Right renal pelvis (tissue), 4 donors: ENCODE measurements at places on chromosomes 13 and 19. TPM values are rescaled to one million over a fixed set of nuclear protein-coding genes. Genes with fewer than 3 reads are reported as not detected.
A peak's percentile ranks its signal among the peaks of the same experiment; 100 is the strongest.

The ZNF415 gene
- polyA plus RNA-seq, result 24.0 TPM

The OR7A5 gene
- polyA plus RNA-seq, result 0.04 TPM

The DIRAS1 gene
- polyA plus RNA-seq, result 2.6 TPM

The ZNF880 gene
- 20.6 TPM for polyA plus RNA-seq

The LMTK3 gene
- 2.3 TPM for polyA plus RNA-seq

The RB1 gene
- 43.0 TPM for polyA plus RNA-seq

DNA sequence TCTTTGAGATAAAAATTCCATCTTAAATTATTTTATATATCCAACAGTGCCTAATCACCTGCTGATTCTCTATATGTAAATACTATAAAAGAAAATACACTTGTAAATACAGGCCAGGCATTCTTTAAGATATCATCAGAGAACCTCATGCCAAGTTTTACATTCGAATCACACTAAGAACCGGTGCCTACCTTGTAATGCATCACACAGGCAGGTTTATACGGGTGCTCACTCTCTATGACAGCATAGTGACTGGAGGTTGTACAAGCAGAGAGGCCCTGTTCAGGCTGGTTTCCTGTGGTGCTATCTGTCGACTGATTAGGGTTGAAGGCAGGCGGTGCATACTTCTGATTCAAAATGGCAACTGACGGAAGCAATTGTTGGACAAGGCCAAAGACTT lies 141.3 kb upstream of the FBXL3 start:
- no peak for DNase-seq

DNA sequence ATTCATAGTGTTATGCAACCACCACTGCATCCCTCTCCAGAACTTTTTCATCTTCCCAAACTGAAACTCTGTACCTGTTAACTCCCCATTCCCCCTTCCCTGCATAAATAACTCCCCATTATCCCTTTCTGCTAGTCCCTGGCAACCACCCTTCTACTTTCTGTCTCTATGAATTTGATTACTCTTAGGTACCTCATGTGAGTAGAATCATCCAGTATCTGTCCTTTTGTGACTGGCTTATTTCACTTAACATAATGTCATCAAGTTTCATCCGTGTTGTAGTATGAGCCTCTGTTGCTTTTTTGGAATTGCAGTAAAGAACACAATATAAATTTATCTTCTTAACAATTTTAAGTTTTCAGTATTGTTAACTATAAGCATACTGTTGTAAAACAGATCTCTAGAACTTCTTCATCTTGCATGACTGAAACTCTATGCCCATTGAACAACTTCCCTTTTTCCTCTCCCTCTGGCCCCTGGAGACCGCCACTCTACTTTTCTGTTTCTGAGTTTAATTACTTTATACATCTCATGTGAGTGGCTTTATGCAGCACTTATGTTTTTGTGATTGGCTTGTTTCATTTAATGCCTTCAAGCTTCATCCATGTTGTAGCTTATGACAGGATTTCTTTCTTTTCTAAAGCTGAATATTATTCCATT lies 87.3 kb upstream of the ABCC4 start:
- no peak for DNase-seq

GRCh38 chr13:112252804-112253590 lies 123.2 kb upstream of the SPACA7 start:
- DNase-seq, result no peak

DNA sequence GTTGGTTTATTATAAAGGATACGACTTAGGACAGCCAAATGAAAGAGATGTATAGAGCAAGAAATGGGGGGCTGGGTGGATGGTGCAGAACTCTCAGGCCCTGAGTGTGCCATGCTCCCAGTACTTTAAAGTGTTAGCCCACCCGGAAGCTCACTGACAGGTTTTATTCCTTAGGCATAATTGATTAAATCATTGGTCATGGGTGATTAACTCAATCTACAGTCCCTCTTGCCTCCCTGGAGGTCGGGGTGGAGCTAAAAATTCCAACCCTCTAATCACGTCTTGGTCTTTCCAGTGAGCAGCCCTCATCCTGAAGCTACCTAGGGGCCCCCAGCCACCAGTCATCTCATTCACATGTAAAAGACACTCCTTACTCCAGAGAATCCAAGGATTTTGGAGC lies 9.9 kb upstream of the LEUTX start:
- DNase-seq, result no peak

DNA sequence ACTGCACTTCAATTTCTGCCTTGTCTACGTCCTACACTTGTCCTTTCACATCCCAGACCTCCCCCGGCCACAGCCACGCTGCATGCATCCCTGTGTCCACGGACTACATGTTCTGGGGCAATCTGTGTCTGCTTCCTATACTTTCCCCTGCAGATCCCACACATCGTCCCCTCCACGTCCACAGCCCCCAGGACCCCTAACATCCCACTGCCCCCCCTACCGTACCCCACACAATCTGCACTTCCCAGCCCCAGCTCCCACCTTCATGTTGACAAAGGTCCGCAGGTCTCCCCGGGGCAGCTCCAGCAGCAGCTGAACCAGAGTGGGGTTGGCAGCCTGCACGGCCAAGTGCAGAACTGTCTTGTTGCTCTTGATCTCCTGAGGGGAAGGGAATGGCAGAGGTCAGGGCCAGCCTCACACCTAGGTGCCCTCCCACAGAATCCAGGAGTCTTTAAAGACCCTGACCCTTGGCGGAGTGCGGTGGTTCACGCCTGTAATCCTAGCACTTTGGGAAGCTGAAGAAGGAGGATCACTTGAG lies 10.2 kb downstream of the NFKBID start:
- DNase-seq, result no peak

DNA sequence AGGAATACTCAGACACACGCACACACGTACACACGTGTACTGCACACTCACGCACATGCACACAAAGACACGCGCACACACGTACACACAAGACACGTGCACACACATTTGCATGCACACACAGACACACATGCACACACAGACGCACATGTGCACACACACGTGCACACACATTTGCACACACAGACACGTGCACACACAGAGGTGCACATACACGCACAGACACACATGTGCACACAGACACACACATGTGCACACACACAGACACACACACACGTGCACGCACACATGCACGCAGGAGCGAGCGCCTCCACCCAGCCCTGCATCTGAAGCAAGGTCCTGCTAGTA lies 81.1 kb downstream of the GADD45B start:
- no peak for DNase-seq

- no peak for DNase-seq
These were observed 16.1 kb upstream of the SDHAF1 start for GRCh38 chr19:35978832-35979365.

GRCh38 chr13:101970341-101970740 lies 431.5 kb downstream of the FGF14 start:
- no peak for DNase-seq

DNA sequence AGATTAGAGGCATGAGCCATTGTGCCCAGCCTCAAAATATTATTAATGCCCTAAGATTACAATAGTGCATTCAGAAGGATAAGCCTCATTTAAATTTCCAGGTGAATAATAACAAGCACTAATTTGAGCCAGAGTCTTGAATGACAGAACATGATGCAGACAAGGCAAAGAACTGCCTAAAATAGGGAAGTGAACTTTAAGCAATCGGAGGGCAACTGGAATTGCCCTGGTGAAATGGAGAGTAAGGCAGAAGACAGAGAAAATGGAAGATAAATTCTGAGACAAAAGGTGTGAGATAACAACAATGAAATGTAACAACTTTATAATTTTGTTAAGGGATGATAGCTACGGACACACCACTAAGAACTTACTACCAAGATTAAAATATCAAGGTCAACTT lies 199.9 kb downstream of the DIAPH3 start:
- no peak for DNase-seq

- peak; percentile 93 for DNase-seq
These were observed 53.6 kb upstream of the ZNF254 start for GRCh38 chr19:24033301-24033962.

DNA sequence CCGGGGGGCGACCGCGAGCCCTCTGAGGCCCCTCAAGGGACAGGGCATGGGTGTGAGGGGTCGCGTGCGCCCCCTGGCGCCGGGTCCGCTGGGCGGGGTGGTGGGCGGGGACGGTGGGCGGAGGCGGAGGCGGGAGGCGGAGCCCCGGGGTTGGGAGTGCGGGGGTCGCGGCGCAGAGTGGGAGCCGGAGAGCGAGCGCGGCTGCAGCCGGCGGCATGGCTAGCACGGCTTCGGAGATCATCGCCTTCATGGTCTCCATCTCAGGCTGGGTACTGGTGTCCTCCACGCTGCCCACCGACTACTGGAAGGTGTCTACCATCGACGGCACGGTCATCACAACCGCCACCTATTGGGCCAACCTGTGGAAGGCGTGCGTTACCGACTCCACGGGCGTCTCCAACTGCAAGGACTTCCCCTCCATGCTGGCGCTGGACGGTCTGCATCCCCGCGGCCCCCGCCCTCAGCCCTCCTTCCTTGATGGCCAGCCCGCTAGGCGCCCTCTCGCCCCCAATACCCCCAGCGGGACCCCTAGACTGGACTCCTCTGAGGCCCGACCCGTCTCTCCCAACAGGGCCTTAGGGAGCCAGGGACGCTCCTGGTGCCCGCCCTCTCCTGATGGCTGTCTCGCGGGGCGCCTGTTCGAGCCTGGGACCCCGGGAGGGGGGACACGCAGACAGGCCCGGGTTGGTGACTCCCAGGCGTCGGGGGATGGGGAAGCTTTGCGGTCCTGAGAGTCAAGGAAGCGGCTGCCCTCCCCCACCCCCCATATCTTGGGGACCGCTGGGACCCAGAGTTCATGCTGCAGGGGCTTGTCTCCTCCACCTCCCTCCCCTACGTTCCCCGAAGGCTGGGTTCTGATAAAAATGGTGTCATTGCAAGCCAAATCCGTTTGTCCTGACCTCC lies at the start of gene CLDN10:
Gene CLDN10 (plus strand): TSS at position 182 of the 903 bp plus-strand sequence. CDS start 34 bp downstream, at position 216.
- DNase-seq, result no peak

- peak; percentile 10 for DNase-seq
These were observed 448.2 kb downstream of the LIG4 start for GRCh38 chr13:107767119-107767518.

GRCh38 chr19:55650126-55650557 lies 2.1 kb downstream of the CCDC106 start:
- no peak for DNase-seq

GRCh38 chr13:59360108-59360507 lies 803.6 kb downstream of the DIAPH3 start:
- no peak for DNase-seq

DNA sequence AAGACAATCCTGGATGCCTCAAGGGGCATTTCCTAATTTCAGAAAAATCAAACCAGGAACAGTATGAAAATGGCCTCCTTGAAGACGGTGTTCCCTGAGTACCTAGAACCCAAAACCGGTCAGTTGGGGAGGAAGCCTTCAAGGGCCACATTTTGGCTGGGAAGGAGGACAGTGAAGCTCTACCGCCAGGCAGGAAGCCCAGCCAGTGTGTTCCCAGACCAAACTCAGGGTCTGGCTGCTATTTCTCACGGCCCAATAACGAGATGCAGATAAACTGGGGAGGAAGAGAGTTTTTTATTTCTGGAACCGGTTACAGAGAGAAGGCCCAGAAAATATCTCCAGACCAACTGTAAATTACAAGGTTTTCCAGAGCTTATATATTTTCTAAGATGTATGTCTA lies 24.3 kb upstream of the CEACAM21 start:
- DNase-seq, result no peak

DNA sequence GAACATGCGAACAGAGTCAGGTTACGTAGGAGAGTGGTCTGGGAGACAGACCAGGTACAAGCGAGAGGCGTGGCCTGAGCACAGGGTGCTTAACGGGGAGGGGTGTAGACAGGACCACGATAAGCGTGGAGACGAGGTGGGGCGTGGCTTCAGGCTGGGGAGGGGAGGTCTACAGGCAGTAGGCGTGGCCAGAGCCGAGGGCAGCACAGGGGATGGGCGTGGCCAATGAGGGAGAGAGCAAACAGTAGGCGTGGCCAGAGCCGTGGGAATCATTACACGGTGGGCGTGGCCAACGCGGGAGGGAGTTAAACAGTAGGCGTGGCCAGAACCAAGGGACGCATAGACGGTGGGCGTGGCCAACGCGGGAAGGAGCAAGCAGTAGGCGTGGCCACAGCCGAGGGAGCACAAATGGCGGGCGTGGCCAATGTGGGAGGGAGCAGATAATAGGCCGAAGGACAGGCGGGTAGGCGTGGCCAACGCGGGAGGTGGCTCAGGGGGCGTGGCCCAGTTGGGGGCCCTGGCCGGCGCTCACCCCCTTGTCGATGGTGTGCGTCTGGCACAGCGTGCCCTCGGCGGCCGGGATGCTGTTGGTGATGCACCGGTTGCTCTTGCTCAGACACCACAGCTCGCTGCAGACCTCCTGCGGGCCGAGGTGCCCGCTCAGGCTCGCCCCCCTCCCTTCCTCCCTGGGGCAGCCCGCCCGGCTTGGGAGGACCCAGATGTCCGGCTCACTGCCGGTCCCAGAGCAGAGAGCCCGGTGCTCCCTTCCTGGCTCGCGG lies 15.2 kb upstream of the MYO1F start:
- DNase-seq, result peak; percentile 93

GRCh38 chr13:54449922-54450321 lies 1421.3 kb downstream of the OLFM4 start:
- DNase-seq, result no peak

DNA sequence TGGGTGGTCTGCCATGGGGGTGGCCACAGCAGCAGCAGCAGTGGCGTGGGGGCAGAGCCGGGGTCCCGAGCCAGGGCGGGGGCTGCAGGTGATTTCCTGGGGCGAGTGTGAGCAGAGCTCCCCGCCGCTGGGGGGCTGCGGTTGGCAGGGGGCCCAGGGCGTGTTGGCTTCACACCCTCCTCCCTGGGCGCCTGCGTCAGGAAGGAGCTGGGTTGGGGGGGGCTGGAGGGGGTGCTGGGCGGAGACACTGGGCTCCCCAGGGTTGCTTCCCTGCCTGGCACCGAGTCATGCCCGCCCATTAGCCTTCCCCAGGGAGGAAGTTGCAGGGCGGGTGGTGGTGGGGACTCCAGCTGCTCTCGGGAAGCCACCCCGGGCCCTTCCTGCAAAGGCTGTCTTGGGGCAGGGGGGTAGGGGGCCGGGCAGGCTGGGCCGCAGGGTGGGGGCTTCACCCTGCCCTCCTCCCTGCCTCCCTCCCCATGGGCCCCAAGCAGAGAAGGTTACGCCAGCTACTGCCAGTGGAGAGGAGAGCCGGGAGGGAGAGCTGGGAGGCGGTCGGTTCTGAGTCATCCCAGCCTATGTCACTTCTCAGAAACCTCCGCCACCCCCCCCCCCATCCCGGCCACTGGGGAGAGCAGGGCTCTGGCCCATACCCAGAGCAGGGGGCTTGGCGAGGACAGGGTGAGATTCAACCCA lies 4.6 kb downstream of the MIDN start:
- no peak for DNase-seq

- DNase-seq, result no peak
These were observed 83.6 kb downstream of the KDM4B start for GRCh38 chr19:5052515-5052914.

DNA sequence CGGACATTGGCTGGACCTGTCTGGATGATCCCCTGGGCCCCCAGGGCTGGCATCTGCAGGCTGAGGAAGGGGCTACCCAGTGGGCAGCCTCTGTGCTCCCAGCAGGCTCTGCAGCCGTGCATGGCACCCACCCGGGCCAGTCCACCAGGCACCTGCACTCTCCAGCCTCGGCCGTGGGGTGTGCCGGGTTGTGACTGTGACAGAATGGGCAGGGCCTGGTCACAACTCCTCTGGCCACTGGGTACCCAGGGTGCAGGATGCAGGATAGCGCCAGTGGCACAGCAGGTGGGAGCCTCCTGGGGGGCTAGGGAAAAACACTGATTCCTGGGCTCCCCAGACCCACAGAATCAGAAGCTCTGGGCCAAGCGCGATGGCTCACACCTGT lies 10.0 kb downstream of the PEX11G start:
- no peak for DNase-seq
